Activated T-cell treated with anti-CD3 and anti-CD28 coated beads, Interleukin-2, amount 50 U/mL, for 72 hours (primary cell): ENCODE measurements at places on chromosomes 7 and 10. TPM values are rescaled to one million over a fixed set of nuclear protein-coding genes. Genes with fewer than 3 reads are reported as not detected.

GRCh38 chr7:15681631-15682030 is 4.9 kb downstream of the MEOX2 start:
- no peak for DNase-seq

GRCh38 chr10:13272164-13272571 is 27.7 kb downstream of the PHYH start:
- no peak for DNase-seq

DNA sequence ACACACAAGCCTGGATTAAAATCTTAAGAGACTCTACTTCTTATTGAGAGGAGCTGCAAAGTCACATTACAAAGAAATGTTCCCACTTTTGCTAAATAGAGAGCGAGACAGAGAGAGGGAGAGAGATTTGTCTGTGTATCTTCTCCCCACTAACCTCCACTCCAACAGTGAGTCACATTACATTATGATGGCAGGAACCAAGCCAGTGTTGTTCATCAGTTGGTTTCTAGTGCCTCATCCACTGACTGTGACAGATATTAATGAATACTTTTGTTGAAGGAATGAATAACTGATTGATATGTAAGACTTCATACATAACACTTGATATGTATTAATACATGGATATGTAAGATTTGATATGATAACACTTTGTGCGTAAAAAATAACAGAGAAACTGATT is 258.2 kb upstream of the SORCS1 start:
- DNase-seq: no peak

DNA sequence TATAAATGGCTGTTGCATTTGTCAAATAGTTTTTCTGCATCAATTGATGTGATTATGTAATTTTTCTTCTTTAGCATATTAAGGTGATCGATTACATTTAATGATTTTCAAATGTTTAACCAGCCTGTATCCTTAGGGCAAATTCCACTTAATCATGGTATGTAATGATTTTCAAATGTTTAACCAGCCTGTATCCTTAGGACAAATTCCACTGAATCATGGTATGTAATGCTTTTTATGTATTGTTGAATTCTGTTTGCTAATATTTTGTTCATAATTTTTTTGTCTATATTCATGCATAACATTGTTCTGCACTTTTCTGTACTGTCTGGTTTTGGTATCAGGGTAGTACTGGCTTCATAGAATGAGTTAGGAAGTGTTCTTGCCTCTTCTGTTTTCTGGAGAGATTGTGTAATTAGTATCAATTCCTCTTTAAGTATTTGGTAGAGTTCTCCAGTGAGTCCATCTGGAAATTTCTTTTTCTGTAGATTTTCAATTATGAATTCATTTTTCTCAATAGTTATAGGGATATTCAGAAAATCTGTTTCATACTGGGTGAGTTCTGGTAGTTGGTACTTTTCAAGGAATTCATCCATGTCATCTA is 393.2 kb upstream of the FOXK1 start:
- no peak for DNase-seq

GRCh38 chr7:107353701-107354100 is 116.2 kb upstream of the GPR22 start:
- DNase-seq: no peak

DNA sequence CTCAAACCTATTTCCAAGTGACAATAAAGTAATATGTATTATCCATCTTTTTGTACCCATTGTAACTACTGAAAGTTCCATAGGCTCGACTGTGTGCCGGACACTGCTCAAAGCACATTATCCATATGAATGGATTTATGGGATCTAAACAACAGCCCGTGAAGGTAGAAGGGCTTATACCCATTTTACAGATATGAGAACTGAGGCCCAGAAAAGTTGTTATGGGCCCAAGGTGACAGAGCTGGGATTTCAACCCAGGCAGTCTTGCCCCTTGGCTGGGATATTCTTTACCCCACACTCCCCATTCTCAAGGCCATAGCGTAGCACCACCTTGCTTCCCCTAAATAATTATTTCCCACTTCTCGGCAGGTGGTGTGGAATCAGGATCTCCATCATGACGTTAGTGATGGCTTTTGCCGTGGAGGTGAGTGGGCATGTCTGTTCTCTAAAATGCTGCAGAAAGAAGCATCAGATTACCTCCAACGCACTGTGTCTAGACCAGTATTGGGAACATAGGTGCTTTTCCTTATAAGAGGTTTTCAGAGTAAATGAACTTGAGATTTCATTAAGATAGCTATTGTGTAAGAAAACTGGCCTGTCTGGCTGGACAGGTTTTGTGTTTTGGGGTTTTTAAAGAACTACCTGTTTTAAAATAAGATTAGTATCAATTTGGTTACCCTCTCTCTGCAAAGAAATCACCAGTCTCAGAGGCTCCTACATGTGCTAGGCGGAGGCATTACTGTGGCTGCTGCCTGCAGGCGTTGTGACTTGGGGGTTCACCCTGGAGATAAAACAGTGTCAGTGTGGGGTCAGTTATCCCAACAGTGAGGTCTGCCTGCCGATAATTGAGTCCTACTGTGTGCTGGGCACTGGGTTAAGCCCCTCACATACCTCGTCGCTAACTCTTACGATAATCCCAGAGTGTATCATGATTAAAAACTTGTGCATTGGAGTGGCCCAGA is 85.1 kb upstream of the SDK1 start:
- no peak for DNase-seq

DNA sequence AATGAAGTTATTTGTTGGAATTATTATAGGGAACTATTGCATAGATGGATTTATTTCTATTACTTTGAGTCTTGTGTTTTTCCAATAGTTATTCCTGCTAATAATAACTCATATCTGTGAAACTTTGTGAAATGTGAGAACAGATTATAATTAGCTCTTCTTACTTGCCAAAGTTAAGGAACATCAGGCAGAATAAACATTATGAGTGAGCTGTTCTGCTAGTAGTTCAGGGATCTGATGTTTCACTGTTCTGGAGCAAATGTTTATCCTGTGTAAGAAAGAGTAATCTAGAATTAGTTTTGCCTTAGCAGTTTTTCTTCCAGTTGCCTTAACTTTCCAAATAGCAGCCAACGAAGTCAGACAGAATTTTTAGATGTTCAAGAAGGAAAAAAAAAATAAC is 245.2 kb upstream of the PLXDC2 start:
- DNase-seq: no peak

GRCh38 chr10:112852306-112852705 is 97.7 kb upstream of the TCF7L2 start:
- no peak for DNase-seq

DNA sequence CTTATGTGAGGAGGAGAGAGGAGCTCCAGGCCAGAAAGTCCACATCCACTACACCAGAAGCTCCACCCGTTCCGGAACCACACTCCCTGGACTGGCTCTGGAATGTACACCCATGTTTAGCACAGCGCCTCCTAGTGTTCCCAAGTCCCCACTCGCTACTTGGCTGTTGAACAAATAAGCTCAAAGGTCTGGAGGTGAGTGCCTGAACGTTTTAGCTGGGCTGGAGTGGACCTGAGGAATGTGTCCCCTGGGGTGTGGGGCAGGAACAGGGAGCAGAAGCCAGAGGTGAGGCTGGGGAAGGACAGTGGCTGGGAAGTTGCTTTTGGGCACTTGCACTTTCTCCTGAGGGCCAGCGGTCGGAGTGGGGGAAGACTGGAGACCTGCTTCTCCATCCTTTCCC is 164.1 kb upstream of the CDCA7L start:
- no peak for DNase-seq

DNA sequence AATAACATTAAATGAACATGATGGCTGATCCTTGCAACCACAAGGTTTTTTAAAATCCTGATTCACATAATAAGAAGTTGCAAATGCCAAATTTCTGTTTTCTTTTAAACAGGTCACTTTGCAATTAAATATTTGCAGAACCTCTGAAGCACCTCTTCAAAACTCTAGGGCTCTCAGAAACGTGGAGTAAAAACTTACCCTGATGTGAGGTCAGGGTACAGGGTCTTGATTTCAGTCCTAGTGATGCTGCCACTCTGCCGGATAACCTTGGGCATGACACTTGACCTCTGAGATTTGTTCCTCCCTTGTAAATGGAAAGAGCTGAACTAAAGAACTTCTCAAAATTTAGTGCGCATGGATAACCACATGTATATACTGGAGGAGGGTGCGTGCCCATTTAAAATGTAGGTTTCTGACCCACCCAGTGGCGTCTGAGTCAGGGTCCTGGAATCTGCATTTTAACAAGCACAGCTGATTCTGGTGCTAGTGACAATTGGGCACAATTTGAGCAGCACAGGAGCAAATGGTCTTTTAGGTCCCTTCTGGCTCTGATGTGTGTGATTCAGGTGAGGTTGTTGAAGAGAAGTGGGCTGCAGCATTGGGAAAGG is 35.5 kb upstream of the TNPO3 start:
- no peak for DNase-seq

GRCh38 chr10:103894441-103894864 is 23.5 kb downstream of the STN1 start:
- DNase-seq: no peak

GRCh38 chr7:33534833-33535232 is 370.5 kb upstream of the BMPER start:
- DNase-seq: no peak

DNA sequence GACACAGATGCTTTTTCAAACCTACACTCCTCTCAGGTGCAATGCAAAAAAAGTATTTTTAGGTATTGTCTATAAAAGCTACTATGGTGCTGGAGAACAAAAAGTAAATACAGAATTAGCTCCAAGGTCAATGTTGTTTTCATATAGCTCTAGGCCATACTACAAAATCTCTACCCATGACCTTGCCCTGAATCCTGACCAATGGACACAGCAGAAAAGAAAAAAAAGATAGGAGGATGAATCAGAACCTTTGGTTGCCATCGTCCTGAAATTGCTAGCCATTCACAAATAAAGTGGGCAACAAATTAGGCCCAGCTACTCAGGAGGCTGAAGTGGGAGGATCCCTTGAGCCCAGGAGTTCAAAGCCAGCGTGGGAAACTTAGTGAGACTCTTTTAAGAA is 35.2 kb upstream of the RELN start:
- DNase-seq: no peak

DNA sequence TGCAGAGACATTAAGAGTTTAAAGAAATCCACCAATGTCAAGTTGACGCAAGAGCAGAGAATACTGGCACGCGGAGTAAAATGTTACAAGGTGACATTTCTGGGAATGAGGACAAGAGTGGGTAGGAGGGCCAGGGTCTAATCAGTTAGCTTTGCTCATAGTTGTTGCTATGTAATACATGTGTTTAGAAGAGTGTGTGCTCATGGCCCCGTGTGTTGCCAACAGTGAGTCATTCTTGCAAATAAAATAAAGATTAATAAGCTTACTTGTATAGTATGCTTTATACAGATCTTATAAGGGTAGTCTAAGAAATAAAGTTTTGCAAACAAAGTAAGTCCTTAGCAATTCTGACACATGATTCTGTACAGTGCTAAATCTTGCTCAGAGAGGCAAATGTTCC is 64.5 kb downstream of the DNMBP start:
- DNase-seq: no peak

DNA sequence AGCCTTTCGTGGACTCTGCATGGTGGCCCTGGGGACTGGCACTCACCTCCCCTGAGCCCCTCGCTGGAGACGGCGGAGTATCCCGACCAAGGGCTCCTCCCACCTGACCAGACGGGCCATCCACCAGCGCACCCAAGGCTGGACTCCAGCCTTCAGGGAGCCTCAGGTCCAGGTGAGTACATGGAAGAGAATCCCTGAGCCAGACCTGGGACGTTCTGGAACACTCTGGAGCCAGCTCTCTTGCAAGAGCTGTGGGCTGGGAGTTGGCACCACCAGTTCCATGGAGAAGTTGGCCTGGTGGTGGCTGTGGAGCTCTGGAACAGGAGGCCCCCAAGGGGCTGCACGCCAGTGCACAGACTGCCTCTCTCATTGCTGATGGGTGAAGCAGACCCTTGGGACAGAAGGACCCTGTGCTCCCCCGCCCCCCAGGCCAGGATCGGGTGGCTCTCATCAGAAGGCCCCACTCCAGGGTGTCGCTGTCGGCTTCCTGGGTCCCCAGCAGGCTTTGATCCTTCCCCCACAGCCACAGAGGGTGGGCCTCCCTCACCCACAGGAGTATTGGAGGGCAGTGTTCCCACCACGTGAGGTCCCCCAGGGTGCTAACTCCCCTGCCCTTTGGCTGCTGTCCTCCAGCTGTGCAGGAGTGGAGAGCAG is 189.9 kb downstream of the EBF3 start:
- no peak for DNase-seq

DNA sequence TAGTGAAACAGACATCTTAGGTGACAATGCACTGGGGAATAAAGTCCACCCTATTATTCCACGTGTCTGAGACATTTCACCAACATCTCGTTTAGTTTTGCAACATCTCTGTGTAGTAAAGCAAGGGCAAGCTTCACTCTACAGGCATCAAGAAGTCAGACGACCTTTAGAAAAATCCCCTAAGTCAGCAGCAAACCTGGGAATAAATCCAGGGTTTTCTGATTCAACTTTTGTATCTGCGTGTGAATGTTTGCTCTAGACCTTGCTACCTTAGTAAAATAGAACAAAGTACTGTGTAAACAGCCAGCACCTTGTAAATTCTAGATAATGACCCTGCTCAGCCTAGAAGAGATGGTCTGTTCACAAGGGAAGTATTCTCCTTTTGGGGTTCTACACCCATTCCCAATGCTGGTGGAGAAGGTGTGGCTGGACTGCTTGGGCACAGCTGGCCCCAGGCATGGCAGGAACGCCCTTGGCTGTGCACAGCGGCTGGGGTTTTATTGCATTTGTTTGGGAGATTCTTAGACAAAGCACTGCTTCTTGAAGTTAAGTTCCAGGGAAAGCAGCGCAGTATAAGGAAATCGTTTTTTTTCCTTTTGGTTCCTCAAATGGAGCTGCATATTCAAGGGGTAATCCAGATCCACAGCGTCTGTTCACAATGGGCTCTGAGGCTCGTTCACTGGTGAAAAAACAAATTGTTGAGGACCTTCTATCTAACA is 38.3 kb upstream of the GALNTL5 start:
- no peak for DNase-seq

CABCOCO1 gene
- total RNA-seq: not detected

UTF1 gene
- total RNA-seq: 0.21 TPM

INMT gene
- total RNA-seq: not detected

CELF2 gene
- 124 TPM for total RNA-seq

GRID2IP gene
- total RNA-seq: 0.29 TPM

OR2A1 gene
- total RNA-seq: not detected

MRLN gene
- total RNA-seq: not detected

HEPACAM2 gene
- not detected for total RNA-seq

FANK1 gene
- 1.1 TPM for total RNA-seq
